ENCODE measurements at places on chromosomes 1 and 21. TPM values are rescaled to one million over a fixed set of nuclear protein-coding genes. Genes with fewer than 3 reads are reported as not detected.

- no peak for DNase-seq
These were observed 498 bp upstream of the CLCA2 start for GRCh38 chr1:86423473-86423872.

GRCh38 chr1:224205438-224205840 is 22.4 kb downstream of the DEGS1 start:
- peak; percentile 10 for DNase-seq

GRCh38 chr1:97849345-97850340 is 71.2 kb downstream of the DPYD start:
- DNase-seq, result no peak

- DNase-seq, result no peak
These were observed 6.1 kb upstream of the RIPPLY3 start for GRCh38 chr21:37000381-37000780.

DNA sequence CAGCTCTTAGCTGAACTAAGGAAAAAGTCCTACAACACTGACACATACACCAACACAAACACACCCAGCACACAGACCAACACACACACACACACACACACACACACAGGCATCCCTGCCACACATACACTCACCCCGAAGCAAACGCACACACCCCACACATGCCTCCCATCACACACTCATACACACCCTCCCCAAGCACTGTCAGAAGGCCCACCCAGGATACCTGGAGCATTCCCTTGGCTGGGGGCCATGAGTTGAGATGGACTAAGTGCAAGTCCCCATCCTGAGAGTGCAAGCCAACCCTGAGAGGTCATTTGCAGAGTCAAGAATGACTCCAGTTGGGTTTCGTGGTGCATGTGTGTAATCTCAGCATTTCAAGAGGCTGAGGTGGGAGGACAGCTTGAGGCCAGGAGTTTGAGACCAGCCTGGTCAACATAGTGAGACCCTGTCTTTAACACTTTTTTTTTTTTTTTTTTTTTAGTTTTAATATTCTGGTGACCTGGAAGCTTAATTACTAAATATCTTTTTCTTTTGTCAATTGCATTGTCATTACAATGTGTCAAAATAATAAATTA is 117.3 kb downstream of the RHOU start:
- DNase-seq, result no peak

DNA sequence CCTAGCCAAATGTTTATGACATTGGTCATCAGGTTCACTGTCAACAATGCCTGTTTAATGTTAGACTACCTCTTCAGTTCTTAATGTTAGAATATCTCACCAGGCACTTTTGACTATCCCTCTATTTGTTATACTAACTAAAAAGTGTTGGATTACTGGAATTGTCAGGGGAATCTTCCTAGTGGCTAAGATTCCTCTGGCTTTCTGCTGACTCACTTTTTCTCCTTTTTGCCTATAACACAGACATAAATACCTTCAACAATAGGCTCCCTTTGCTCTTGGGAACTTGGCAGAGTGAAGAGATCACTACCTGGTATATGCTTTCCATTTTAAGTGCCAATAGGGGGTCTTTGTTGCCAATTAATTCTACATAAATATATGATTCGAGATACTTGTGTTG is 68.5 kb downstream of the TMEM200B start:
- DNase-seq, result no peak

- no peak for DNase-seq
These were observed 28.3 kb downstream of the FAAP20 start for GRCh38 chr1:2166254-2166653.

DNA sequence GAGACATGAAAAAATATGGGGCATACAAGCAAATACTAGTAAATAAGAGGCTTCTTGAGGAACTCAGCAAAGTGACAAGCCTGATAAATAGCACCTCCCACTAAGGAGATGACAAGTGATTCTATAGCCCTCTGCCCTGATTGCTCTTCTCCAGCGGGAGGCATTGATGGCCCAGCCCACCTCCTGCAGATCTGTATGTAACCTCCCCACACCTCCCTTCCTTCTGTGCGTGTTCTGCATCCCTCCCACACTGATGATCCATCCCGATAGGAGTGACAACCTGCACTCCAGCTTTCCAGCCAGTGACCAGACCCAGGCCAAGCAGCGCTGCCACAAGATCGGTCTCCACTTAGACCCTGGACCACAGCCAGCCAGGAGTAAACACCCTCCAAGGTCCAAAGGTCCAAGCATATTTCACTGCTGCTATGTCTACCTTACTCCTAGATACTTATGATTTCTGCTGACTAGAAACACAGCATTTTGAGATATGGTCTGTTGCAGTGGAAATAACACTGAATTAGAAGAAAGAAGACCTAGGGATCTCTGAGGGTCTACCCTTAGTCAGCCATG is 176.1 kb downstream of the BRINP2 start:
- no peak for DNase-seq

DNA sequence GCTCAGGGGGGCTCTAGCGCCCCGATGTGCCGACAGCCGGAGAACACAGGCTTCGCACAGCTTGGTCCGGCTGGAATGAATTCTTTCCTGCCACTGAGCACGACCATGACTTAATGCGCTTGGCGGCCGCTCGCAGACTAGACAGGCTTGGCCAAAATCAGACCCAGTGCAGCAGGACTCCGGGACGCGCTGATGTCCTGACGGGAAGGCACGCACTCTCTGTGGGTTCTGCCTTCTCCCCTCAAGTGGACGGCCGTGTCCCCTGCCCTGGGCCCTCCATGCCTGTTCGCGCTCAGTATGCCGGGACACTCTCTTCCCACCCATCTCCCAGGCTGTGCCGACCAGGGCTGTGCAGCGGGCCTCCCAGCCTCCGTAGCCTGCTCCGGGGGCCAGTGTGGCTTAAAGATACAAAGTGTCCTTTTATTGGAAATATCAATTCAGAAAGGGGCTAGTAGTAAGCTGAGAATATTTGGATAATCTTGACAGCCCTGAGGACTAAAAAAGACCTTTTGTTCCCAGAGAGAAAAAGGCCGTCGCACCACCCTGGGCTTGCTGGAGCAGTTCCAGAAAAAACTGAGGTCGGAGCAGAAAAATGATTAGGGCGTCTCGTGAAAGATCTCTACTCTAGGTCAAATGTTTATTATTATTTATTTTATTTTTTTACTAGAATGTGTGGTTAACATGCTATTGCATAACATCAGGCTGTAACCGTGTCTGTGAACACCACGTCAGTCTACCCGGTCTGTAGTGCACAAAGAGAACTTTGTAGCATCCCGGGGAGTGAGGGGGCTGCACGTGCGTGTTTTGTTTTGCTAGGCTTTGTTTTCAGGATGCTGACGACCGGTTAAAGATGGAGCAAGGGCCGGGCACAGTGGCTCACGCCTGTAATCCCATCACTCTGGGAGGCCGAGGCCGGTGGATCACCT is 88.1 kb upstream of the ARHGEF16 start:
- no peak for DNase-seq

GRCh38 chr1:41394369-41394744 is 33.1 kb downstream of the FOXO6 start:
- no peak for DNase-seq

DNA sequence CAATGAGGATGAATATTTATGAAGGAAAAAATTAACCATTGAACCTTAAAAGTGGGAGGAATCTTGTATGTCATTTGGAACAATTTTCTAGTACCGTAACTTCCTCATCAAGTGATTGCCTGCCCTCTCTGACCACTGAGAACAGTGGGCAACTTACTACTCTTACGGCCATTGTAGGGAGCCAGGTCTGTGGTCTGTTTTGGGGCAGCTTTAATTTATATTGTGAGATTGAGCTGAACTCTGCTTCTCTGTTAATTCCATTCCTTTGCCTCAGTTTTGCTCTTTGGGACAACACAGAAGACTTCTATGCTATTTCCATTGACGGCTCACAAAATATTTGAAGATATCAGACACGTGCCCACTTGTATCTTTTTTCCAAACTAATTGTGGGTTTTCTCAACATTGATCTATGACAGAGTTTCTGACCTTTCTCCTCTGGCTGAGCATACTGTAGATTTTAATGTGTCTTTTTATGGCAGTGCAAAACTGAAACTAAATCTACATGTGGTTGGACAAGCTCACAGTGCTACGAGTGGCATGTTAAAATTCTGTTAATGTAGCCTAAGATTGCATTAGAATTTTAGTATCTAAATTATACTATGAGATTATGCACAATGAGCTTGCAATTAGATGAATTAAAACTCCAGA is 27.8 kb upstream of the ZNF281 start:
- DNase-seq, result peak; percentile 1

DNA sequence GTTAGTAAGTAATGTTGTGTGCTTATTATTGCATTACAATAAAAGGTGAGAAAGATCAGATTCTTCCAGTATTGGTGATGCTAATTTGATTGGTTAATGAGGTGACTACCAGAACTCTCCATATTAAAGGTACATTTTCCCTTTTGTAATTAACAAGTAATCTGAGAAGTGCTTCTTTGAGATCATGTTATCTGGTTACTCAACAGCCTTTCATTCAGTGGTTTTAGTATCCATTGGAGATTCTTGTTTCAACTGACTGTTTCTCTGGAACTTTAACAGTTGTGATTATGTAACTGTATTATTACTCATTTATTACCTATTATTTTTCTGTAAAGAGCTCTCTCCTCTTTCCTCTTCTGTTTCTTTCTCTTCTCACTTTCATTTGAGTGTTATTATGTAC is 86.7 kb downstream of the PEX14 start:
- no peak for DNase-seq

DNA sequence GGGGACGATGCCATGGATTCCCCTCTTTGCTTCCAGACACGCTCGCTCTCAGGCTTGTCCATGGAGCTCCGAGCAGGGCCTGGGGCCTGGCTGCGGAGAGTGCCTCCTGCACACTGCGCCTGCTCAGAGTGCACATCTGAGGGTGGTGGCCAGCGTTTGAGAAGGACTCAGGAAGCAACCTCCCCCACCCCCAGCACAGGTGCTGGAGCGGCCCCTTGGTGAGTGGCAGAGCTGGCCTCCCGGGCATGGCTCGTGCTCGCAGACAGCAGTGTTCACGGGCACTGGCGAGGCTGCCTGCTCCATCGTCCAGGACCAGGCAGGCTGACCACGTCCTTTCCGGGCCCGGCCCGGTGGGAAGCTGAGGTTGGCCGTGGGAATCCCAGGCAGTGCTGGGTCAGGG is 2.8 kb downstream of the SPATC1L start:
- DNase-seq, result no peak

DNA sequence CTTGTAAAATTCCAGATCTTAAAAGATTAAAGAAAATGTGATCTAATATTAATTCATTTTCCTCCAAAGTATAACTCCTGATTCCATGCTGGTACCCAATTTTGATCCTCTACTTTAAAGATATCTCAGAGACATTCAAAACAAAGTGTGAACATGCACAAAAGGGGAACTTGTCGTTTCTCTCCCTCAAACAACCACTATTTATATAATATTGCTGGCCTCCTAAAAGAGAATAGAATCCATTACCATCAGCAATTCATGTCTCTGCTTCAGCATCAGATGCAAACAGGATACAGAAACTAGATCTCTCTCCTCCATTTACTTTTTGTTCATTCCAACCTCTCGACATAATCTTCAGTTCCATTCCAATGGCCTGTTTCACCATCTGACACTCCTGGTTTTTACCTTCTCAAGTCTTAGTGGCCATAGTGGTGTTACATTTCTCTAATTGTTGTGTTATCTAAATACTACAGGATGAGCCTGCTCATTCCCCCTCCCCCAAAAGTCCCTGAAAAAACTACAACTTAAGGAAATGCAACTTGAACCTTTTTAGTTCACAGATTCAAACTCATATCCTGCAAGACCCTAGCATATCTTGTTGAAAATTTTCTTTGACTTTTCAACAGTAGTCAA is 4.1 kb downstream of the NRIP1 start:
- DNase-seq, result no peak

- DNase-seq, result no peak
These were observed 73.5 kb downstream of the SGIP1 start for GRCh38 chr1:66607458-66607857.

DNA sequence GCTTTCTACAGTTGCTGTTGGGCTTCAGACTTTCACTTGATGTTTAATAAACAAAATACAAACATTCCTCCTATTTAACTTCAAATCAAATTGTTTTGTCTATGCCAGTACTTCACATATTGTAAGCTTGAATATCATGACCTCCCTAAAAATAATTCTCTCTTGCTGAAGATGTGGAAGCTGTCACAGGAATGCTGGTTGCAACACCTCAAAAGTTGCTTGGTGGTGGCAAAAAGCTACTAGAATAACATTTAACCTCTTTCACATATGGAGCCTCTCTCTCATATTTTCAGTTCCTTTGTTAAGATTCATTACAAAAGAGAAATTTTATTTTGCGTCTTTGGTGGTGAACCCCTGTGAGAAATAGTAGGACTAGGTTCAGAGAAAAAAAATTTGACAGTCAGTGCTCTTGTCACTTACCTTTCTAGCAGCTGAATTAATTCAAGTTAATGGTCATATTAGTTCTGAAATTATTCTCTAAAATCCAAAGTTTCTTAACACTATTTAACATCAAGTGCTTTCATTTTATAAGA is 25.5 kb upstream of the F13B start:
- no peak for DNase-seq

The ZSWIM5 gene
- polyA plus RNA-seq, result 0.69 TPM

The SH2D5 gene
- polyA plus RNA-seq, result not detected

The B3GALT2 gene
- 2.9 TPM for polyA plus RNA-seq

The GPR161 gene
- 0.10 TPM for polyA plus RNA-seq

The GPR37L1 gene
- 0.08 TPM for polyA plus RNA-seq

The LRRC3 gene
- 0.17 TPM for polyA plus RNA-seq

The RNU1-4 gene
- polyA plus RNA-seq, result not detected

All from CD8-positive, alpha-beta memory T cell (primary cell).